NCI-H524 treated with DMSO at 0.1 percent for 48 hours (cell line): ENCODE measurements at places on chromosomes 3 and 15.

GRCh38 chr3:42701371-42702065, 1.1 kb downstream of the HHATL start:
- no peak for DNase-seq

DNA sequence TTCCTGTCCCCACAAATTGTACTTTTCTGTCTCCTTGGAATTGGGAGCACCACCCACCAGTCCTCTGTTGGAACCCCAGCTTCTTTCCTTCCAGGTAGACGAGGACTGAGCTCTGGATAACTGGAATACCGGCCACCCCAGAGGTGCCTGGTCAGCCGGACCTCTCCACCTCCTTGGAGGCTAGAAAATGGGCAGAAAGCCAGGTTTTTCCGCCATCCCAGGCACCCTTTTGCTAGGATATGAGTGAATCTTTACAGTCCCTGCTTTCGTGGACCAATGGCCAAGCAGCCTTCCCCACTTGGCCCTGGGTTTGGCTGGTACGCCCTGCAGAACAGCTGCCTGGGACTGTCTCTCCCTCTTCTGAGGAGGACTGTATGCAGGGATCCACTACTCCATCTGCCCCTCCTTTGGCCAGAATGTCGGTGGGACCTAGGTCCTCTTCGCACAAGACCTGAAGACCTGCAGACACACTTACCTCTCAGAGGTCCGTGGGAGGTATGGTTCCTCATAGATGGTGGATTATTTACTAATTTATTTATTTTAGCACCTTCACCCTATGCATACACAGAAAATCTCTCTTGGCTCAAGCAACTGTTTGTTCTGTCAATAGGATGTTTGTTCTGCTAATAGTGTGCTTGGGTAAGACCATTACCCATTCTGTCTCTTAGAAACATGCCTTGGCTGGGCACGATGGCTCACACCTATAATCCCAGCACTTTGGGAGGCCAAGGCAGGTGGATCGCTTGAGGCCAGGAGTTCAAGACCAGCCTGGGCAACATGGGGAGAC, 8.6 kb upstream of the CHAC1 start:
- DNase-seq, result no peak

DNA sequence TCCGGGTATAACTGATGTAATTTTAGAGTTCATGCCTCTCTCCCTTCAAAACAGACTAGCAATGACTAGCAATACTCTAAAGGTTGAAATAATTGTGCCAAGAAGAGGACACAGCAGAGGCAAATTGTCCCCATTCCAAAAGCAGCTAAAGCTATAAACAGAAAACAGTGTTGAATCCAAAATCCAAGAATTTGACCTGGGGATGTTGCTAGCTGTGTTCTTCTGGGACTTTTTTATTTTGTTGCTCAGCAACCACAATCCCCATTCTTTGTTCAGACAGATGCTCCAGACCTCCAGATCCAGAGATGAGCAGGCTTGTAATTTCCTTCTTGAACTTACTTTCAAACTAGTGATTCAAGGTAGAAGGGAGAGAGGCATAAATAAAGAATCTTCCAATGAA, 191.5 kb downstream of the FOXB1 start:
- no peak for DNase-seq

DNA sequence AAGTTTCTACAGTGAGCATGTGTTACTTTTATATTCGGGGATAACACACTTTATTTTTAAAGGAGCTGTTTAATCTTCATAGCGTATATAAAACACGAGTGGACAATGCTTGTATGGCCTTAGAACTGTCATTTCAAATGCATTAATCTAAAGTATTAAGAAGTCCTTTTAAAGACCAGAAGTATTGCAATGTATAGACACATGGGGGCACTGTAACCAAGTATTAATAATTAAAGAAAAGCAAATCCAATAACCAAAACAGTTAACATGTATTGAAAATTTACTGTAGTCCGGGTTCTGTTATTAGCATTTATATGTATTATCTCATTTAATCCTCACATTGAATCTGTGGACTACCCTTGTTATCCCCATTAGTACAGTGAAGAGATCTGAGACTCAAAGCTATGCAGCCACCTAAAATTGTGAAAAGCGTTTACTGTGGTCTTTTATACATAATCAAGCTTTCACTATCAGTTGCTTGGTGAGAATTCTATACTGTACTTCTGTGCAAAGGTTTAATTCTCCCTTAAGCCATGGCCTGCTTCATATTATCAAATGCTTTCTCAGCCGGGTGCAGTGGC, 10.1 kb downstream of the ARL14 start:
- no peak for DNase-seq

DNA sequence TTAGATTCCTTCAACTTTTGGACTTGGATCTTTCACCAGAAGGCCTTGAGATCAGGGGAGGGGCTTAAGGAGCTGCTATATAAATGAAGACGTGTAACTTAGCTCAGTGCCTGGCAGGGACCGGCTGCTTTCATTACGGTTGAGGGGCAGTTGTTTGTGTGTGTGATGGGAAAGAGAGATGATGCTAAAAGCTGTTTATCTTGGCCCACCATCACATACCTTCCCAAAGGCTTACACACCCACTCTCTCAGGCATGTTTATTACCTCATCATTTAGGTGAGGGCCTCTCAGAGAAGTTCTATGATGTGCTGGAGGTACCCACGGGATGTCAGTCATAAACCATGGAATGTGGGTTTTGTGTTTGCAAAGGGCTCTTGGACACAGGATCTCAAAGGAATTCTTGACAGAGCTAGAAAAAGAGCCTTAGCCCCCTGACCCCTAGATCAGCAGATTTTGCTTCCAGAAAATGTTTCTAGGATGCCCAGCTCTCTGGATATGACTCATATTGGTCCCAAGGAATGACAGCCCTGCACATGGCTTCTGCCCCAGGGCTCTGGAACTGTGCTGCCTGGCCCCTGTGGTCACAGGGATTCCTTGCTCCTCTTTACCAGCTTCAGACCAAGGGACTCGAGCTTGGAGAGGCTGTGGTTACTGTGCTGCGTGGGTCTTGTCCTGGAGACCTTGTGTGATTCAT, 15.9 kb upstream of the SMAD3 start:
- no peak for DNase-seq

DNA sequence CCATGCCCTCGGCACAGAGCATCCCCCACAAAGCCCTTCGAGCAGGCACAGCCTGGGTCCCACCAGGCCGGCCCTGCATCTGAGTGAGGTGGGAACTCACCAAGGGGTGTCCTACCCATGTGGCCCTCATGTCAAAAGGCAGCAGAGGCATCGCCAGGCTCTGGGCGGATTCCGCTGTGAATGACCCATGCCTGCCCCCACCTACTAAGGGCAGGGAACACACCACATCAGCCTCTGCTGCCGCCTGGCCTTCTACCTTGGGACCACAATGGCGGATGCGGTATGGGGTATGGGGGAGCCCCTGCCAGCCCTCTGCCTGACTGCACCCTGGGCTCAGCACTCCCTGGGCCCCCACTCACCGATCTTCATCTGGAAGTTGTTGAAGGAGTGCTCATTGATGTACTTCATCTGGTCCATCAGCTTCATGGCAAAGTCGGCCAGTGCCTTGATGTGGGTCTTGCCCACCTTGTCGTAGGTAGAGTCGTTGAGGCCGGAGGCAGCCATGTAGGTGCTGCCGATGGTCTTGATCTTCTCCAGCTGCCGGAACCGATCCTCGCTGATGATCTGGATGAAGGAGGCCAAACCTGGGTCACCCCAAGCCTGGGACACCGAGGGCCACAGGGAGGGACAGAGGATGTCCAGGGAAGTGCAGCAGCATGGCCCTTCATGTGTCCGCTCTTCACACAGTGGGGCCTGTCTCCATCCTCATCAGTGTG, 87.8 kb downstream of the SEC22A start:
- no peak for DNase-seq
